ENCODE measurements at places on chromosomes 13 and 19.

- no peak for DNase-seq
These were observed 17.1 kb upstream of the CHST8 start for GRCh38 chr19:33604651-33605050.

GRCh38 chr13:84962141-84962750, 837.0 kb downstream of the SLITRK6 start:
- DNase-seq = no peak

DNA sequence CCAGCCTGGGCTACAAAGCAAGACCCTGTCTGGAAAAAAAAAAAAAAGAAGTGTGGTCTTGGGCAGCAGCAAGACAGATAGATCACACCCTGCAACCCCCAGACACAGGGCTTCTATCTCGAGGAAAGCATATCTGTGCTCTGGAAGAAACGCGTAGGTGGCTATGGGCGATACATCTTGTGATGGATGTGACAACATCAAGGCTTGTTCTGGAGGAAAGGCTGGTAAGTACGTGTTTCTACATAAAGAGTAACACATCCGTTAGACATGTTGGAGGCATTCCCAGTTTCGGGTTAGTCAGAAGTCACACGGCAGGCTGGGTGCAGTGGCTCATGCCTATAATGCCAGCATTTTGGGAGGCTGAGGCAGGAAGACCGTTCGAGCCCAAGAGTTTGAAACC, 6.6 kb upstream of the DHDH start:
- no peak for DNase-seq

DNA sequence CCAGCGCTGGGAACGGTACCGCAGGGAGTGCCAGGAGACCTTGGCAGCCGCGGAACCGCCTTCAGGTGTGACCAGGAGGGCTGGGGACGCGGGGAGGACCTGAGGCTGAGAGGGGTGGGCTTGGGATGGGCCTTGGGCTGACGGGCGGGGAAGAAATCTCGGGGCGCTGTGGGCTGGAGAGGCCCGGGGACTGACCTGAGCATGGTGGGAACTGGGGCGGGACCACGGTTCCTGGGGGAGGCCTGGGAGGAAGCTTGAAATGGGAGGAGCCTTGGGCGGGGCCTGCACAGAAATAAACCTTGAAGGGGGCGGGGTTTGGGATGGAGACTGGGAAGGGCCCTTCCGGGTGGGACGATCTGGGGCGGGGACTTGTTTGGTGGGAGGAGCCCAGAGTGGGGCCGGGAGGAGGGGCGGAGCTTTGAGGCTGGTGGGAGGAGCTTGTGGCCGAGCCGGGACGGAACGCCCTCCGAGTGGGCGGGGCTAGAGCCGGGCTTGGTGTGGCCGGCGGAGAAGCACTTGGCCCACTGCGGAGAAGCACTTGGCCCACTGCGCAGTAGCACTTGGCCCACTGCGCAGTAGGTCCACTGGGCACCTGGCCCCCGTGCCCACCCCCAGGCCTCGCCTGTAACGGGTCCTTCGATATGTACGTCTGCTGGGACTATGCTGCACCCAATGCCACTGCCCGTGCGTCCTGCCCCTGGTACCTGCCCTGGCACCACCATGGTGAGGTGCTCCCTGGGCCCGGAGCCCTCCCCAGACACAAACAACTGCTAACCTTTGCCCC, 2.8 kb downstream of the GIPR start:
- no peak for DNase-seq

- DNase-seq = no peak
These were observed 5.5 kb downstream of the CCDC124 start for GRCh38 chr19:17938092-17938845.

DNA sequence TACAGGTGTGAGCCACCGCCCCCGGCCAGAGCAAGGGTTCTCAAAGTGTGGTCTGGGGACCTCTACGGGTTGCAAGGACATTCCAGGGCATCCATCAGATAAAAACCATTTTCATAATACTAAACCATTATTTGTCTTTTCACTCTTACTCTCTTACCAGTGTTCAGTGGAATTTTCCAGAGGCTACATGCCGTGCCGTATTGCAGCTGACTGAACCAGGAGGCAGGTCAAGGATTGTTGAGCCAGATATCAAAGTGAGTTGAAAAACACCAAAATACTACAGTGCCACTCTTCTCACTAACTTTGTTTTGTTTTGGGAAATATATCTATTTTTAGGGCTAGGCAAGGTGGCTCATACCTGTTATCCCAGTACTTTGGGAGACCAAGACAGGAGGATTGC, 7.2 kb upstream of the PNMA8B start:
- no peak for DNase-seq

DNA sequence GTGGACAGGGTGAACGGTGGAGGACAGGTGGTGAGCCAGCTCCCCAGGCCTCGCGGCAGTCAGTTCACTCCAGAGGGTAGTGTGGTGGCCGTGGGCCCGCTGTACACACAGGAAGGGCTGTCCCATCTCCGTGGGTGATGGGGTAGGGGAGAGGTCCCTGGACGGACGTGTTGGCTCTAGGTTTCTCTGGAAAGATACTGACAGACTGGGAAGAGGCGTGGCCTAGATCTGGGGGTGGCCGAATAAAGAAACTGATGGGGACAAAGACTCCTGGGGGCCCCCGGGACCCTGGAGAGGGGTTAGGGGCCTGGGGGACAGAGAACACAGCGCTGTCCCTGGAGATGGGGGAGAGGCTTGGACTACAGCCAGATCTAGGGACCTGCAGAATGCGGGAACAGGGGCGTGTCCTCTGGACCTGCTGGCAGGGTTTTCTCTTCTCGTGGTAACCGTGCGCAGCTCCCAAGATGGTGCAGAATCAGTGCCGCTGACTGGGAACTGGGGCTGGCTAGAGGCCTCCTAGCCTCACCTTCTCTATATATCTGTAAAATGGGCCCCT, 4.0 kb upstream of the PRAM1 start:
- no peak for DNase-seq

GRCh38 chr19:47239610-47240296, 8.8 kb upstream of the BBC3 start:
- no peak for DNase-seq

GRCh38 chr13:96792736-96793403, 201.4 kb downstream of the OXGR1 start:
- no peak for DNase-seq

DNA sequence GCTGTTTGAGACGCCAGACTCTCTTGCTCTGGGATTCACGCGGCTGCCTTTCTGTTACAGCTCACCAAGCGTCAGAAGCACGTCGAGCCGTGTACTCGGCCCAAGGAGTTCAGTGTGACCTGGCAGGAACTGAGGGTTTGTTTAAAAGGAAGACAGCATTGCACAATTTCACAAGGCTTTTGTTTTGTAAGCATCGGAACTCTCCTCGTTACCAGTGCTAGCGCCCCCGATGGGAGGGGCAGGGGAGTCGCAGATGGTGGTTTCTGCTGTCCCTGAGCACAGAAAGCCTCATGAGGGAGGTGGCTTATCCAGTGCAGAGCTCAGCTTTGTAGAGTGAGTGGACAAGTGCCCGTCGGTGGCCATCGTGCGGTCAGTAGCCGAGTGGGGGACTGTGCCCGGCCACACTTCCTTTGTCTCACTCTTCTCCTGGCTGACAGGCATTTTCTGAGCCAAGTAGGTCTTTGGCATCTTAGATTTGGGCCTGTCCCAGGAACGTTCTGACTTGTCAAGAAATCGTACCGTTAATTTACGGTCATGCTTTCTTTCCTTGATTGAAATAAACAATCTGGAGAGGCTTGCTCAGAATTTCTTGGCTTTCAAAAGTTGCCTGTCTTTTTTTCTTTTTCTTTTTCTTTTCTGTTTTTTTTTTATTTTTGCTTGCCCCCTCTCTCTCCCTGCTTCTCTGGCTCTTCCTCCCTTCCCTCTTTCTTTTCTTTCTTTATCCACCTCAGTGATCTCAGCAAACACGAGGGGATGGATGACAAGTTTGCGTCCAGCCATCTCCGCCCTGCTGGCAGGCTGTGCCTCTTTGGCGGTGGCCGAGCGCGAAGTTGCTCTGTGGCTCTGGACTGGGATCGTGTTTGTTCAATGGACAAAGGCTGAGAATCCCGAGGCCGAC, 7.7 kb downstream of the KDM4B start:
- no peak for DNase-seq

DNA sequence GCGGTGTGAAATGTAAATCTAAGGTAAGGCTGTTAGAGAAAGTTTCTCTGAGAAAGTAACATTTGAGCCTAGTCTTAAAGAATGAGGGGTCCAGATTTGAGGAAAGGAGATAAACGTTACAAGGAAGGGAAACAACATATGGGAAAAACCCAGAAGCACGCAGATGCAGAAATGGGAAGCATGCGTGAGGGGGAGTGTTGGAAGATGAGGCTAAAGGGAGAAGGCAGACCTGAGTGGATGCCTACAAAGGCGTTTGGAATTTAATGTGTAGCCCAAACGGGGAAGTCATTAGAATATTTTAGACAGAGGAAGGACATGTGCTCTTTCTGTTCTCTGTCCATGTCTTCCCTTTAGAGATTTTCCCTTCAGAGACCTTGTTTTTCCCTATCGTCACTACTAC, 61.0 kb downstream of the TPT1 start:
- DNase-seq = no peak

- DNase-seq = no peak
These were observed 5.7 kb downstream of the SLC25A30 start for GRCh38 chr13:45412274-45413049.

GRCh38 chr19:14550201-14550754, 20.9 kb downstream of the TECR start:
- no peak for DNase-seq

DNA sequence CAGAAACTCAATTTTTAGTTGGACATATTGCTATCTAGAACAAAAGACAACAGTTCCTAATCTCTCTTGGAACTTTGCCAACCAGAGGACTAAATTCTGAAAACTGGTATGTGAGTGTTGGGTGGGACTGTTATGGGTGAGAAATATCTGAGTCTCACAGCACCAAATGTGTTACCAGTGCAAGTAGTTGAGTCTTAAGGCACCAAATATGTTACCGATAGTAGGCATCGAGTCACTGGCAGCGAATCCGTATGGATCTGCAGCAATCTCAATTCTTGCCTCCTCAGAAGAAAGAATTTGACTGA, 575.2 kb downstream of the DACH1 start:
- DNase-seq = no peak

GRCh38 chr19:29539131-29539530, 13.3 kb downstream of the VSTM2B start:
- no peak for DNase-seq

DNA sequence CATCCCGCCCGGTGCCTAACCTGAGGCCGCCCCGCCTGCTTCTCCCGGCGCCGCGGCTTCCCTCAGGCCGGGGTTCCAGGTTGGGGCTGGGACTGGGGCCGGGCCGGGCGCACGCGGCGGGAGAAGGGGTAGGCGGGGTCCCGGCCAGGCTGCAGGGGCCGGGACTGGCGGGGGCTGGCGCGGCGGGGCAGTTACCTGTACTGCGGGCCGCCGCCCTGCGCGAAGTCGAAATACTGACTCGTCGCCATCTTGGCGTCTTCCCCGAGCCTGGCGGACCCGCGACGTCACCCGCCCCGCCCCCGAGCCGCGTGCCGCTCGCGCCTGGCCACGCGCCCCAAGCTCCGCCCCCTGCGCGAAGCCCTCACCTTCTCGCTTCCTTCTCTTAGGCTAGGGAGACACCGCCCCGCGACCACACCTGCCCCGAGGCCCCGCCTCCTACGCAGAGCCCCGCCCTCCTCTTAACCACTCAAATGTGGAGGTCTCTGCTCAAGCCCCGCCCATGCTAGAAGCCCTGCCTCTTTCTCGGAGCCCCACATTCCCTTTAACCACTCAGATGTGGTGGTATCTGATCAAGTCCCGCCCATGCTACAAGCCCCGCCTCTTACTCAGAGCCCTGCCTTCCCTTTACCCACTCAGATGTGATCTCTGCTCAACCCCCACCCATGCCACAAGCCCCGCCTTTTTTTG, at the start of gene ZFR2:
Gene ZFR2, minus strand, starts transcription at position 269 of the 687 bp plus-strand sequence. Its CDS starts 21 bp downstream, at position 248.
- no peak for DNase-seq

DNA sequence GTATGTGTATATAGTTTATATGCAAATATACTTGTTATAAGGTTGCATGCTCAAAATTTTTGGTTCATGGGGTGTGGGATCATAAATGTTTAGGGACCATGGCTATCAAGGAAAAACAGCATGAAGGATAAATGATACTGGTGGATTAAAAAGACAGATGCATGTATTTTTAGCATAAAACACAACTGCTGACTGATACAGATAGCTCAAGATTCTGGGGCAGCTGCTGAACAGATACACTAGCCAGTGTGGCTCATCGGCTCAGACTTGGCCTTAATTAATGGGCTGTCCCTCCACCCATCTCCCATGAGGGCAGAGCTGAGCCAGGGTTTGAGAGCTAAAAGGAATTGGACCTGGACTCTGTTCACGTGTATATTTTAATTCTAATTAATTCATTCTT, 11.4 kb downstream of the ALOX5AP start:
- DNase-seq = no peak

GRCh38 chr19:49930483-49931011, 1.2 kb upstream of the NUP62 start:
- no peak for DNase-seq

DNA sequence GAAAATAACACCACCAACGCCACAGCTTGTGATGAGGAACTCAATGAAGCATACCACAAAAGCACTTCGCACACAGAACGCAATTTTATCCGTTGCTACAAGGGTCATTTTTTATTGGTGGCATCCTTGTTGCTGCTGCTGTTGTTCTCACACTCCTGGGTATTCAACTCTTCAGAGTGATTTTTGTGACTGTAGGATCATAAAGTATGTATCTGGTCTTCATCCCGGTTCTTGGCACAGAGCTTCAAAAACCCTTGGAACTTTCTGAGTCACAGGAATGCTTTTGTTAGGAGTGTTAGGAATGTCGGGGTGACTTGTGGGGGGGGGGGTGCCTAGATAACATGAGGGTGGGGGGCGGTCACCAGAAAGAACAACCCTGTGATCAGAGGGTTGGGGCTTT, 108.4 kb downstream of the ZNF557 start:
- no peak for DNase-seq

GRCh38 chr19:4352701-4353121, 9.3 kb downstream of the MPND start:
- DNase-seq = no peak

DNA sequence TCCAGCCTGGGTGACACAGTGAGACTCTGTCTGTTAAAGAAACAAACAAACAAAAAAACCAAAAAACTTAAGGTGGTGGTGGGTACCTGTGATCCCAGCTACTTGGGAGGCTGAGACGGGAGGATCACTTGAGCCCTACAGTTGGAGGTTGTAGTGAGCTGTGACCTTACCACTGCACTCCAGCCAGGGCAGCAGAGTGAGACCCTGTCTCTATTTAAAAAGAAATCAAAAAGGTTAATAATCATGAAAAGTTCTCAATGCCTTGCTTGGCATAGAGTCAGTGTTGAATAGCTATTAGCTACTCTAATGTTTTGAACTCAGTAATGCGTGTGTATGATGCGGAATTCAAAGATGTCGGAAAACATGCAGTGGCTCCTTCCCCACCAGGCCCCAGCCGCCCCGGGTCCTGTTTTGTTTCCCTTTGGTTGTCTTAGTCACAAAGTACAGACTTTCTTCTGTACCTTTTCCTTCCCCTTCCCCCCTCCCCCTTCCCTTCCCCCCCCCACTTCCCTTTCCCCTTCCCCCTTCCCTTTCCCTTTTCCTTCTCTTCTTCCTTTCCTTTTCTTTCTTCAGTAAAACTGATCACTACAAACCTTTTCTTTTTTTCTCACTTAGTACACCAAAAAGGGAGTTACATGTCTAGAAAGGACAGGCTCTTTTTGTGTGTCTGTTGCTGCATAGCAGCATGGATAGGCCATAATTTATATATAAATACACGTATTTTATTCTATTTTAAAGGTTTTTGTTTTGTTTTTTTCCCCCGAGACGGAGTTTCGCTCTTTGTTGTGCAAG, 35.2 kb downstream of the DNM2 start:
- DNase-seq = no peak

Measured in cortex of kidney (tissue), 1 donor.